ENCODE measurements at places on chromosomes 7 and 10.

DNA sequence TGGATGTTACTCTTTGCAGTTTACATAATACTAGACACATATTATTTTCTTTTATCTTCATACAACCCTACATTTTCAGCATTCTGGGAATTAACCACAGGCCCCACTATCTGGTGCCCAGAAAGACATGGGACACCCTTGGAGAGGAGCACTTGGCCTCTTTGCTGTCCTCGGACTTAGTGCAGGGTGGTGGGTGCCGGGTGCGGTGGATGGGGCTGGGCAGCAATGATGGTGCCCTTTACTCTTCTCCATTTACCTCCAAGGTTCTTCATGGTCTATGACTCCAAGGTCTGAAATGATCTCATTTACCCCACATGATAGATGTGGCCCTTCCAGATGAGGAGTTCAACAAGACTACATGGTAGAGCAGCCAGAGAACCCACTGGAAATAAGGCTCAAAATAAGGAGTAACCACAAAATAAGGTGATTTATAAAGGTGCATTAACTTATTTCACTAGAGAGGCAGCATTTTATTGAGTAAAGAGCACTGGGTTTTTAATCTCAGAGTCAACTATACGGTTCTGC is 56.2 kb upstream of the IGFBP3 start:
- no peak for DNase-seq

DNA sequence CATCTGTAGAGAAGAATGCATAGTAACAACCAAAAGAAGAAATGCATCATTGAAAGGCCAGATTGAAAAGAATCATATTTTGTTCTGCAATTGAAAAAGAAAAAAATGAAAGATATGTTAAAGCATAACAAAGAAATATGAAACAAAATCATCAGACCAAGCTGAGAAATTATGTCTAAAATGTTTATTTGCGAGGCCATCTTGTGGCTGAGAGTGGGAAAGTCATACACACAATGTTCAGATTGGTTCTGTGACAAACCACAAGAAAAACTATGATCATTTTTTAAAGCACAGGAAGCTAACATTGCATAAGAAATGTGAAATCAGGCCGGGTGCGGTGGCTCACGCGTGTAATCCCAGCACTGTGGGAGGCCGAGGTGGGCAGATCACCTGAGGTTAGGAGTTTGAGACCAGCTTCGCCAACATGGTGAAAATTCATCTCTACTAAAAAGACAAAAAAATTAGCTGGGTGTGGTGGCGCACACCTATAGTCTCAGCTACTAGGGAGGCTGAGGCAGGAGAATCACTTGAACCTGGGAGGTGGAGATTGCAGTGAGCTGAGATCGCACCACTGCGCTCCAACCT is 36.6 kb downstream of the ABCB5 start:
- no peak for DNase-seq

- DNase-seq: no peak
These were observed 102.8 kb downstream of the CHN2 start for GRCh38 chr7:29297194-29297890.

DNA sequence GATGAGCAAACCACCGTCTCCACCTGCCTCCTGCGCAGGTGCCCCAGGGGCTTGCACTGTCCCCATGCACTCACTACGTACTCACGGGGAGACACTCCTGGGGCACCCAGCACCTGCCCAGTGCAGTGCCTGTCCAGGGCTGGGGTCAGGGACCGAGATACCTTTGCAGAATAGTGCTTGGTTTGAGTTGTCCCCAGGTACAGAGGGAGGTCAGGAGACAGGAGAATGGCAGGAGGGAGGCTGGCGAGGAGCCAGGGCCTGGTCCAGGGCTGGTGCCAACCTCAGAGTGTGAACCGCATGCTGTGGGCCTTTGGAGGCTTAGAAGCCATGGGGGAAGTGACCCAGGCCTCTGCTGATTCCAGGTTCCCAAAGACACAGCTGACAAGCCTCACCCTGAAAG is 110.1 kb upstream of the GPR26 start:
- no peak for DNase-seq

DNA sequence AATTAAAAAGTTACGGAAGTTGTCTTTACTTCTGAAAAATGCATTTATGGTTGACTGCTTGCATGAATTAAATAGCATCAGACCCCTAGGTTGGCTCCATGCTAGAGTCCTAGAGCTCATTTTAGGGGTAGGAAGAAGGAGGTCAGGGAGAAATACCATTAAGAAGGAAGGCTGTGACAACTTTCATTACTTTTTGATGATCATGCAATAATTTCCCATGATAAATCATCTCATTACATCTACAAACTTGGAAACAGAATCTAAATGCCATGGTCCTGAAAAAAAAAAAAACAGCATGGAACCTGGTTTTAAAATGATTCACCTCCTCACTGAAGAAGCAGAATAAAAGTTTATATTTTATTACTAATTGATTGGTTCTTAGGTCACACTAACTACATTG is 20.3 kb upstream of the PLXNA4 start:
- no peak for DNase-seq

DNA sequence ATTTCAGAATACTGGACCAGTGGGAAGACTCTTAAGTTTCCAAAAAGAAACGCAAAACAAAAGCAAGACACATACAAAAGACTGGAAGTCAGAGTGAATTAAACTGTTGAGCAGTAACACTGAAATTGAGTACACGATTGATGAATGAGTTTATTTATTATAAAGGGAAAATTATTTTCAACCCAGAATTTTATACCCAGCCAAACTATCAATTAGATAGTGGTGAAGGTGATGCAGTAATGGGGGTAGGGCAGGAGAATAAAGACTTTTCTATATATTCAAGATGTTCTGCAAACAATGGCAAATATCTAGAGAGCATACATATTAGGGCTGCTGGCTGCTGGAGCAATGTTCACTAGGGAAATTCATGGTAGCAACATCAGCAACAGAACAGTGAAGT is 143.7 kb upstream of the NPVF start:
- DNase-seq: no peak

DNA sequence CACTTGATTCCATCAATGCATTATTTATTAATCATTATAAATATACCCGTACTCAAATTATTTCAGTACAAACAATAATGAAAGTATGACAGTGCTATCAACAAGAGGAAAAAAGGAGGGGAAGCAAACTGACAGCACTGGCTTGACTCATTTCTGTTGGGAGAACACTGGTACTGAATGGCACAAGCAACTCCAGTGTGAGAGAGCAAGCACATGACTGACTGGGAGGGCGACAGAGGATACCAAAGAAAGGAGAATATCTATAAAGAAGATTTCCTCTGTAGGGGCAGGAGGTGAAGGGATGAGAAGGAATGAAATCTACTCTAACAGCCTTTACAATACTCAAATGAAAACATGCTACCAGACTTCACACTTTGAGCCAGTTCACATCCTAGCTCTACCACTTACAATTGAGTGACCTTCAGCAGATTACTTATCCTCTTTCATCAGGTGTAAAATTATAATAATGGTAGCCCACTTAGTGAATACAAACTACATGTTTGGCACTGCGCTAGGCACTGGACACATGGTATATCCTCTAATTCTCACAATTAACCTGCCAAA is 1.5 kb downstream of the USP54 start:
- no peak for DNase-seq

GRCh38 chr7:146892151-146892550 is 775.5 kb downstream of the CNTNAP2 start:
- DNase-seq: no peak

- DNase-seq: no peak
These were observed 26.9 kb downstream of the PRSS2 start for GRCh38 chr7:142797391-142798377.

DNA sequence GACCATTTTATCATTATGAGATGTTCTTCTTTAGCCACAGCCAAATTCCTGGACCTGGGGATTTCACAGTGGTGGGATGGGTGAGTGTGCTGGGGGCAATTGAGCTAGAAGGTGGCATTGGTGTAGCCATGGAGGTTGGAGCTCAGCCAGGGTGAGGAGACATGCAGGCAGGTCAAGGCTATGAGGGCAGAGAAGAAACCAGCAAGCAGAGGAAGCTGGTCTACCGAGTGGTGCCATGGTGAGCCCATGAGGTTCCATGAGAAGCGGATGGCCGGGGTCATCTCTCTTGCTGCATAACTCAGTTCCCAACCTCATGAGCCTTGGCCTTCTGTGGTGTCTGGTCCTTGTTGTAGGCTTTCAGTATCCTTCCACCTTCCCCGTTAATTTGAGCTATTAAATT is 91.4 kb downstream of the CARD11 start:
- no peak for DNase-seq
